NCI-H1105 treated with DMSO at 0.1 percent for 48 hours (cell line): ENCODE measurements at places on chromosomes 3 and 15.

DNA sequence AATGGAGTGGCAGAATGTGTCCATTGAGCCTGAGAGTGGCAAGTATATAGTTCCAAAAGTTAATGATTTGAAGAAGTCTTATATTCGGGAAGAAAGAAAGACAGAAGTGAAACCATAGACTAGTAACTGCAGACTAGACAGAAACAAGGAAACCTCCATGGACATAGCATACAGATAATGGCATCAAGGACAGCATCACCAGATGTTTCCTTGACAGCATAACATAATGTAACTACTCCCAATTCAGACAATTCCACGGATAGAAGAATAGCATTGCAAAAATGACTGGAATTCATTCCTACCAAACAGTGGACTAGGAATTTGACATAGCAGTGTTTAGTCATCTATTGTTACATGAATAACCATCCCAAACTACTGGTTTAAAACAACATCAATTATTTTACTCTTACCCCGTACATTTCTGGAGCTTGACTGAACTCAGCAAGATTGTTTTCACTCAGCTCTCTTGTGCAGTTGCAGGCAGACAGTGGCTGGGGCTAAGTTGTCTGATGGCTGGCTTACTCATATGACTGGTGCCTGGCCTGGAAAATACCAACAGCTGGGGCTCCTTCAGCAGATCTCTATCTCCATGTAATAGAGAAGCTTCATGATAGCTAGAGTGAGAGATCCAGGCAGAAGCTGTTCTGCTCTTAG lies 109.7 kb upstream of the GADL1 start:
- no peak for DNase-seq

- no peak for DNase-seq
Observed at GRCh38 chr3:128849911-128850455, 29.4 kb upstream of the ACAD9 start.

GRCh38 chr3:197317250-197317963 lies 19.0 kb upstream of the DLG1 start:
- DNase-seq, result no peak

DNA sequence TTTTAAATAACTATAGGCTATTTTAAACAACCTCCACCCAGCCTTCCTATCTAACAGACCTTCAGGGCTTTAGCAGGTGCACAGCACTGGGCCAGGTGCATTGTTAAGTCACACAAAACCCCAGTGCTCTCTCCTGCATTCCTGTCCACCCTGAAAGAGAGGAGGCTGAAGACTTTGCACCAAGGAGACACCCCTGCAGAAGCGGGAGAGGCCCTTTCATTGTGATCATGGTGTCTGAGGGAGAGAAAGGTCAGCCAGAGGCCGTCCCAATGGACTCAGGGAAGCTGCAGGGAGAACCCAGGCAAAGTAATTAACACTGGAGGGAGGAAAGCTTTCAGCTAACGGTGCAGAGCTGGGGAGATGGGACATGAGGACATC lies 5.2 kb downstream of the LRIG1 start:
- DNase-seq, result no peak

DNA sequence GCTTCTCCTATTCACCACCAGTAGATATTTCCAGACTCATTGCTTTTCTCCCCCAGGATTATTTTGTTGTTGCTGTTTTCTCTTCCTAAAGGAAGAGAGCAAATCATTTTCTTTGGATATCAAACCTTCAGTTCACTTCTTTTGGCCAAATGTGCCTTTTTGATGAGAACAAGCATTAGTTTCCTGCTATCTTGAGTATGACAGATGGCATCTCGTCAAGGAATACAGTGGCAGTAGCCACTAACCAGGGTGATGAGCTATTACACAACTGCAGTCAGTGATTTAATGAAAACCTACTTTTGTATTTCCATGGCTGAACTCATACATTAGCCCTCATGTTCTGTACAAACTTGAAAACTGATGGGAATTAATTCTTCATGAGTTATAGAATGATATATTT lies 354.6 kb downstream of the CADM2 start:
- no peak for DNase-seq

- no peak for DNase-seq
Observed at GRCh38 chr3:116238846-116239565, 206.3 kb downstream of the LSAMP start.

DNA sequence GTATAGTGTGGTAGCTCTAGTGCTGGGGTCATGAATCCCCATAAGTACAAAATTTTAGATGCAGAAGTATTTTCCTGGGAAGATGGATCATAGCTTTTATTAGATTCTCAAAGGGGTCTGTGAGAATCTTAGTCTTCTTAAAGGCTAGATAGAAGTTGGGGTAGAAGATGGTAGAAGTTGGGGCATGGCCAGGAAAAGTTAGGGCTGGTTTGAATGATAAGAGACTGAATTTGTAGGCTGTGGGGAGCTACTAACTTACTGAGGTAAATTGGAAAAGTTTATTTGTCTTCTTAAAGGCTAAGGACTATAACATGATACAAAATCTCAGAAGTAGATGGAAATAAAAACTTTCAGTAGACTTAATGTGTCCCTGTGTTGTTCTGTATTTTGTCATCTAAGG lies 1.6 kb upstream of the UBE2Q2 start:
- DNase-seq, result no peak

DNA sequence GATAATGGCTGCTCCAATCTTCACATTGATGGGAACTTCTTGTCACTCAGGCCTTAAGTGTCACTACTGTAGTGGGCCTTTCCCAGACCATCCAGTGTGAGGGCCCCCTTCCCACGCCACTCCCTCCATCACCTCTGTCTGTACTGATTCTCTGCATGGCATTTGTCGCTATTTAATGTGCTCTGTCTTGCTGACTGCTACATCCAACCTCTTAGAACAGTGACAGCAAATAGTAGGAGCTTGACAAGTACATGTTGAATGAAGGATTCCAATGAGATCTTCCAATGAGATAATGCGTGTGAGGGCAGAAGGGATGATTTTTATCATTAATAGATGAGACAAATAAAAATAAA lies 5.6 kb upstream of the CCR9 start:
- no peak for DNase-seq

GRCh38 chr15:36358094-36358493 lies 221.3 kb upstream of the CDIN1 start:
- DNase-seq, result no peak

DNA sequence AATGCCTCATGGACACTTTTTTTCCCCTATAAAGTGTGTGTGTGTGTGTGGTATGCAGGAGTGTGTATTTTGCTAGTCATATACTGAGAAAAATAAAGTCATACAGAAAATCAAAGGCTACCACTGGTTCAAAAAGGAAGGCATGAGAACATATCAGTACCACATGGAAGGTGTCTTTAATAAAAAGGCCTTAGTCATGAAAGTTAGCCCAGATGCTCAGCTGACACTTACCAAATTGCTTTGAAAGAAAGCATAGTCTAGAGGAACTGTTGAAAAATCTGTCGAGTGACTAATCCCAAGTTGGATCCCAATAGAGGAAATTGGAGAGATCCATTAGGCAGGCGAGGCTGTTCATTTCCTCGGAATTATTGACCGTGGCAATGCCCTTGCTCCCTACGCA lies 432.9 kb upstream of the CFAP20DC start:
- no peak for DNase-seq

DNA sequence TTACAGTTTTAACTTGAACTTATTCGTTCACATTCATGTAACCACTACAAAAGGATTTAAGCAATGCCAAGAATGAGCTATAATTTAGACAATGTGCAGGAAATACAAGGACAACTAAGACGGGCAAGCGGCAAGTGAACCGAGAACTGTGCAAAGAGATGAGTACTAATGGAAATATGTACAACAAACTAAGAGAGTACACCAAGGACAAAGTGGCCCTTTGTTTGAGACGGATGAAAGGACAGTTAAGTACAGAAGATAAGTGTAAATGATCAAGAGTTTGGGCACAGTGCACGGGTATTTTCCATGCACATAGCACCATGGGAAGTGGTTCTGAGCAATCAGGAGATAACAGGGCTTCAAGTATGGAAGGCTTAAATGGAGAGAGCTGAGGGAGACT lies 281.7 kb downstream of the ROBO2 start:
- no peak for DNase-seq
